Stimulated activated CD4-positive, alpha-beta T cell treated with anti-CD3 and anti-CD28 coated beads, Interleukin-15, amount 100 ng/mL, for 1 hour (primary cell): ENCODE measurements at places on chromosomes 6 and 20.

DNA sequence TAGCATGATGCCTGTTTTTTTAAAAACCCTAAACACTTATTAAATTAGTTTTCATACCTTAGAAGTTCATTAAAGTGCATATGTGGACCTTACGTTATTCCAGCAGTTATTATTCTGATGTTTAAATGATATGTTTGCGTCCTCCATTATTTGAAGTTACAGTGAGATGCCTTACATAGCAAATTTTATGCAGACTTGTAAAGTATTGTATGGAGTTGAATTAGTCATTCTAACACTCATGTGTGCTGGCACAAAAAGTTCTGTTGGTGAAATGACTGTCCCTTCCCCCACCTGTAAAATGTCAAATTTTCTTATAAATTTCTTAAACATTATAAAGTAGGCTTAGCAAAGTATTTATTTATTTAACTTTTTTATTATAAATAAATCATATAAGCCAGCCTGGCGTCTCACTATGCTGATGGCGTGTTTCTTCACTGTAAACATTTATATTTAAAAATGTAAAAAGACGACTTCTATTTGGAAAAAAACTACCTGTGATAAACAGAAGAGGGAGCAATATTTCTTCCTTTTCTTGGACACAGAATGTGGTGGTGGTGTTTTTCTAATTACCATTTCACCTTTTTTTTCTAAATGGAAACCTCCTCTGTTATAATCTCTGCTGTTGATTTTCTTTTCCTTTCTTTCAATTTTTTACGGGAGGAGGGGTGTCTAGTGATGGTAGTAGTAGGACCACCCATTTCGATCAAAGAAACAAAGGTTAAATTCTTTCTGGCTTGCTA, 155.4 kb downstream of the RFPL4B start:
- DNase-seq: no peak

GRCh38 chr6:38671885-38672467, 31.0 kb downstream of the GLO1 start:
- DNase-seq: no peak

GRCh38 chr6:11270030-11271027, 37.9 kb upstream of the NEDD9 start:
- no peak for DNase-seq

DNA sequence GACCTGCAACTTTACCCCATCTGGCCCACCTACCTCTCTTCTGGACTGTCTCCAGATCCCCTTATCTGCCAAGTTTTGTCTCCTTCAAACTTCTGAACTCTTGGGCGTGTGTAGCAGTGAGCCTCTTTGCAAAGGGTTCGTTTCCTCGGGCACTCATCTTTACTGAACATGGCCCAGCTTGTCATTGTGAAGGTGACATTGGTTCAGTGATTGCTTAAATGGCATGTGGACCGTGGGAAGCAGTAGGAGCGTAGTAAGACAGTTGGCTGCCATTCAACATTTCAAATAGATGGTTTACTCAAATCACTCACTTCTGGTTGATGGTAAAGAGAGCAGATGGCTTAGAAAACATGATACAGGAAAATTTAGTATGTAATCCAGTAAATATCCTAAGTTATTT, 34.8 kb upstream of the KIF25 start:
- no peak for DNase-seq

DNA sequence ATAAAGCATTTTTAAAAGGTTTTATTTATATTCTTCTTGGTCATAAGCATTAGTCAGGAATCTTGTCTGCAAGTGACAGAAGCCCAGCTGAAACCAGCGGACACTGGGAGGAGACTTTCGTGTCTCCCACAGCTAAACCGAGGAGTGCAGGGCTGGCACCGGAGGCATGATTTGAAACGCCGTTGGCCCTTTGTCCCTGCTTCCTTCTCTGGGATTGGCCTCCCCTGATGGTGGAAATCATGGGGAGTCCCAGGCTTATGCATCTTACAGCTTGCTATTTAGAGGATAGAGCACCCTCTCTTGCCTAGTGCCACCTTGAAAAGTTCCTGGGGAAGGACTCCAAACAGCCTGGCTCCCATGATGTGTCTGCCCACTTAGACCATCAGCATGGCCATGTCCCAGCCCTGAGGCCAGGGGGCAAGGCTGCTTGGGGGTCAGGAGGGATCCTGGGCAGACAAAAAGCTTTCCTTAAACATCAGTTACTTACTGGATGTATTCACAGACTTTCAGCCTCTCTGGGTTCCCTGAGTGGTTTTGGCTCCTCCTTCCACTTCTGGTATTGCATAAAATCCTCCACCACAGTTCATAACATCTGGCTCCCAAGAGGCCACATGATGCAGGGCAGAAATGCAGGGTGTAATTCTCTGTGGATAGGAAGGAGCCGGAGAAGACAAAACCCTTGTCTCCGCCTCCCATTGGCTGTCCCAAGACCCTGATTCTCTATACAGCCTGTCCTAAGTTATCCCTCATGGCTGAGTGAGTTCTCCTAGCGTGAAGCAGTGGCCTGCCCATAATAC, 49.3 kb upstream of the INSM1 start:
- DNase-seq: no peak

DNA sequence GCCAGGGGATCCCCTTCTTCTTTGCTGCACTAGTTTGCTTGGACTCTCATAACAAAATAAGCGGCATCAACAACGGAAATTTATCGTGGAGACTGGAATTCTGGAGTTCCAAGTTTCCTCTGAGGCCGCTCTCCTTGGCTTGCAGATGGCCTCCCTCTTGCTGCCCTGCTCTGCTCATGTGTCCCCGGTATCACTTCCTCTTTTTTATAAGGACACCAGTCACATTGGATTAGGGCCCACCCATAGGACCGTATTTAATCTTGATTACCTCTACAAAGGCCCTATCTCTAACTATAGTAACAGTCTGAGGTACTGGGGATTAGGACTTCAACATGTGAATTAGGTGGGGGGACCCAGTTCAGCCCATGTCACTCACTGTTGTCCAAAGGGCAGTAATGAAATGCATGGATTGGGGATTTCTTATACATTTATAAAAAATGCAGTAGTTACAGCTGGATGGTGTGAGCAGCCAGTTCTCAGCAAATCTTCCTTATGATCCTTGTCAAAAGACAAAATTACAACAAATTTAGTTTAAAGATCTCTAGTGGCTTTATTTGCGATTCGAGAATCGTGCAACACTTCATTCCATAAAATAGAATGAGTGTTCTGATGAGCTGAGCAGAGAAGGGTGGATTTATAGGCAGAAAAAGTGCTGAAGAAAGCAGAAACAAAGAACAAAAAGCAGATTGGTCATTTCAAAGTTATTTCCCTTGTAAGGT, 59.3 kb upstream of the AKAP12 start:
- no peak for DNase-seq

DNA sequence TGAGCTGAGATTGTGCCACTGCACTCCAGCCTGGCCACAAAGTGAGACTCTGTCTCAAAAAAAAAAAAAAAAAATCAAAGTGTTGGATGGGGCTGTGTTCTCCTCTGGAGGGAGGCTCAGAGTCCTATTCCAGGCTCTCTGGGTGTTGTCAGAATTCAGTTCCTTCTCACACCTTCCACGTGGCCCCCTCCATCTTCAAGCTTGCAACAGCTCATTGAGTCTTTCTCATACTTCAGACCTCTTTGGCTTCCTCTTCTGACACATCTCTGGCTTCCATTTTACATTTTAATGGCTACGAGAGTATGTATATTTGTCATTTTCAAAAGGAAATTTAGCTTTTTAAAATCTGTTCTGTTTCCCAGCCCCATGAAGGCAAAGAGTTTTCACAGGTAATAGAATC, 85.8 kb downstream of the RNF144B start:
- no peak for DNase-seq

- DNase-seq: no peak
Measured at GRCh38 chr6:167420177-167420576, 95.3 kb downstream of the TTLL2 start.

DNA sequence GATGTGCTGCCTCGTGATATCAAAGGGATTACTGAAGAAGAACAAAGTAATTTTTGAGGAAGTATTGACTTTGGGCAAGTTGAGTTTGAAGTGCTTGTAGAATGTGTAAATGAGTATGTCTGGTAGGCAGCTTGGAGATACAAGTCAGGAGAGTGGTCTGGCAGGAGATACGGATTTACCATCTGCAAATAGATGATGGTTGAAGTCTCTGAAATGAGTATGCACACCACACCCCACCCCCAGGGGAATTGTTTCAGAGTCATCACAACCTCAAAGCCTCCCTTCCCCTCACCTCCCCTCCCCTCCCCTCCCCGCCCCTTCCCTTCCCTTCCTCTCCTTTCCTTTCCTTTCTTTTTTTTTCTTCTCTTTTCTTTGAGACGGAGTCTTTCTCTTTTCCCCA, 16.4 kb upstream of the MCUR1 start:
- no peak for DNase-seq
